ENCODE measurements at places on chromosomes 1 and 21.

DNA sequence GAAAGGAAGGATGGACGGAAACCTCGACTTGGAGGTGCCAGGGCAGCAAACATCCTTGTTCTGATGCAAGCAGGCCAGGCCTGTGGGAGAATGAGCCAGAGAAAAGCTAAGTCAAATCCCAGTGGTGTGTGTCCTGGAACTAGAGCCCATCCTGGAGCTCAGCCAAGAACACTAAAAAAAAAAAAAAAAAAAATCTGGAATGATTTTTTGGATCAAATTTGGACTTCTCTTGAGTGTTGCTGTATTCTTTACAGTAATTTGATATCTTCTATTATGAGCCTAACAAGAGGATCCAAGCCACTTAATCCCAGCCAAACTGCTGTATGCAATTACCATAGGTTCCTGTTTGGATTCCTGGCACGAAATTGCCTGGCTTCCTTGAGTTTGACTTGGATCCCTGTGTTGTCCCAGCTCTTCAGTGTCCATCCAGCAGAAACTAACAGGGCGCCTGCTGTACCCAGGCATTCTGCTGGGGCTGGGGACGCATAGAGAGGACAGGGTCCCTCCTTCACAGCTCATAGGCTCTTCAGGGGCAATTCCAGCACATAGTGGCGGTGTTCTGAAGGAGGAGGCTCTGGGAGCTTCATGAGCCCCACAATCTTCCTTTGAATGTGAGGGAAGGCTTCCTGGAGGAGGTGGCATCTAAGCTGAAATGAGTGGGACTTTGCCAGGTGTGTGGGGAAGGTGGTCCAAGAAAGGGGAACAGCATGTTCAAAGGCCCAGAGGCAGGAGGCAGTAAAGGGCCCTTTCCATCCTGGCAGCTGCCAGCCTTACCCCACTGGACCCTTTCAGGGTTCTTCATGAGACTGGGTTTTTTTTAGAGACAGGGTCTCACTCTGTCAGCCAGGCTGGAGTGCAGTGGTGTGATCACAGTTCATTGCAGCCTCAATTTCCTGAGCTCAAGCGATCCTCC is 24.7 kb downstream of the EPHX1 start:
- DNase-seq, result no peak

- no peak for DNase-seq
Observed at GRCh38 chr1:203743091-203743571, 21.9 kb upstream of the LAX1 start.

- DNase-seq, result no peak
Observed at GRCh38 chr1:204841798-204842197, 28.9 kb upstream of the NFASC start.

GRCh38 chr1:195516036-195516435 is 1092.2 kb downstream of the KCNT2 start:
- no peak for DNase-seq

DNA sequence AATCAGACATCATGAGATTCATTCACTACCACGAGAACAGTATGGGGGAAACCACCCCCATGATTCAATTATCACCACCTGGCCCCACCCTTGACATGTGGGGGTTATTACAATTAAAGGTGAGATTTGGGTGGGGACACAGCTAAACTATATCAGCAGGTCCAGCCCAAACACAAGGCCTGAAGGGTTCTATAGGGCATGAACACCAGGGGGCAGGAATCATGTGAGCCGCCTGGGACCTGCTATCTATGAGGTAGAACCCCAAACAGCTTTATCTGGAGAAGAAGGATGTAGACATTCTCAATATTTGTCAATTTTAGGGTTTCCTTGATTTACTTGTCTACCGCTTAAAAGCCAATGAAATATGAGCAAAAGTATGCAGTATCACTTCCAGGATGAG is 294.9 kb upstream of the DEPDC1 start:
- DNase-seq, result no peak

- no peak for DNase-seq
Observed at GRCh38 chr1:30023339-30024022, 699.9 kb downstream of the MATN1 start.
